ENCODE measurements at places on chromosomes 3 and 15. TPM values are rescaled to one million over a fixed set of nuclear protein-coding genes. Genes with fewer than 3 reads are reported as not detected.

Gene GOLGA8H
- total RNA-seq, result not detected

Gene ZPLD1
- not detected for total RNA-seq

Gene SH2D7
- total RNA-seq, result 0.26 TPM

DNA sequence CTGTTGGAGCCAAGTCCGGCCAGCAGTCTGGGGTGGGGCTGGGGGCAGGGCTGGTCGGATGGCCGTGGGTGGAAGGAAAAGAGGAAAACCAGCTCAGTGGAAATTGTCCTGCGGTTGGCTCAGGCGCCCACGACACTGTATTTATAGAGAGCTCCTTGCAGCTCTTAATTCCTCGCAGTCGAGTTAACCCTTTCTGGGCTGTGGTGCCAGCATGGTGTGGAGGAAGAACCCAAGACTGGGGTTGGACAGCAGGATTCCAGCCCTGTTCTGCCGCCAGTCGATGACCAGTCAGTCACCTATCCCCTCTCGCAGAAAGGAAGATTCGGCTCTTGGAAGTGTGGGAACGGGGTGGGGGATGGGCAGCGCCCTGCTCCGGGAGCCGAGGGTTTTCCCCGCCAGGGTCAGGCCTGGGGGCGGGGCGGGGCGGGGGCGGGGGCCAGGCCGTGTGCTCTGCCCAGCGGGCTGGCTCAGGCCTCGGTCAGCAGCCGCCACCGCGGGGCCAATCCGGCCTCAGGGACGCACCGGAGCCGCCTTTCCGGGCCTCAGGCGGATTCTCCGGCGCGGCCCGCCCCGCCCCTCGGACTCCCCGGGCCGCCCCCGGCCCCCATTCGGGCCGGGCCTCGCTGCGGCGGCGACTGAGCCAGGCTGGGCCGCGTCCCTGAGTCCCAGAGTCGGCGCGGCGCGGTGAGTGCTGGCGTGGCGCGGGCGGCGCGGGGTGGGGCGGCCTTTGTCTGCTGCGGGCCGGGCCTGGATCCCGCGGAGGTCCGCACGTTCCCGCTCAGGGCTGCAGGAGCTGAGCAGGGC, at the start of gene CD276:
CD276 (plus strand) TSS at position 607 of the 804 bp plus-strand sequence. CDS start 15,257 bp downstream, outside the sequence.
- H3K27me3 ChIP-seq, result peaks cover 81% of the 10 kb centered on the region
- H3K4me1 ChIP-seq, result peaks cover 9% of the 10 kb centered on the region
- peak; percentile 36 for DNase-seq
- H3K36me3 ChIP-seq, result no peaks in the 10 kb centered on the region
- H3K27ac ChIP-seq, result no peak within 1 kb of the TSS
